GM23338 (cell line): ENCODE measurements at places on chromosomes 11 and 22. TPM values are rescaled to one million over a fixed set of nuclear protein-coding genes. Genes with fewer than 3 reads are reported as not detected.

APOBEC3F gene
- 3.4 and 3.5 TPM in 2 replicates for polyA plus RNA-seq

- no peaks in the 10 kb centered on the region for H3K27me3 ChIP-seq
- no peak overlapping the region for H3K4me3 ChIP-seq
- no peak overlapping the region for H3K27ac ChIP-seq
- H3K4me1 ChIP-seq = peaks cover 6% of the 10 kb centered on the region; the same call in 1 of the 2 replicates
Measured at GRCh38 chr11:72864702-72865655, 50.8 kb downstream of the ATG16L2 start.

MTA2 gene
- polyA plus RNA-seq = 22.1 and 22.9 TPM in 2 replicates

COX8A gene
- polyA plus RNA-seq = 483 and 516 TPM in 2 replicates

DNA sequence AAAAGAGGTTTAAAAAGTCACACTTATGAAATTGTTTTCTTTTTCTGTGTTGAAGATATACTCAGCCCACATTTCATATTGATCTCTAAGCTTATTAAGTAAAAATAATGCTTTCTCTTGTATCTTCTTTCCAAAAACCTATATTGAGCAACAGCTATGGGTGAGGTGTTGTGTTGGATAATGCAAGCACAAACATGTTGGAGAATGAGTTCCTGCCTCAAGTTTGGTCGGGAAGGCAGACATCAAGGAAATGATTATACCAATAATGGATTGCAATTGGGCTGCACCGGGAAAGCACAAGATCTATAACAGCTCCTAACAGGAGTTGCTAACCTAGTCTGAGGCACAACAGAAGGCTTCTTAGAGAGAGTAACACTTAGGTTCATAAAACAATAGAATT, 308.9 kb upstream of the MPPED2 start:
- H3K36me3 ChIP-seq = no peaks in the 10 kb centered on the region
- no peak overlapping the region for H3K27ac ChIP-seq
- no peaks in the 10 kb centered on the region for H3K27me3 ChIP-seq
- no peak overlapping the region for H3K4me3 ChIP-seq

DNA sequence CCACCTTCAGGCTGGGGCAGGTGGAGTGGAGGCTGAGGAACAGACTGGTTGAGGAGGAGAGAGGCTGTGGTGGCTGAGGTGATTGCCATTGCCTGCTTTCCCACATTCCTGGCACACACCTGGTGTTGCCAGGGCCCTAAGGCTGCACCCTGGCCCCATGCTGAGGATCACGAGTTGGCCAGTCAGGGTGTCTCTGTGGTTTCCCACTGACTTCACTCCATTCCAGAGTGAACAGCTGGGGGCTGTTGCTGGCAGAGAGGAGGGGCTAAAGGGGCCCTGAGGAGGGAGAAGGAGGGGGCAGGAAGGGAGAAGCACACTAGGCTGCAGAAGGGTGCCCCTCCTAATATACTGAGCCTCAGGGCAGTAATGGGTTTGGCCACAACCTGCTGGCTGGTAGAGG, 1.8 kb downstream of the TMEM86A start:
- H3K4me1 ChIP-seq = peaks cover 10% of the 10 kb centered on the region; the same call in 1 of the 2 replicates
- no peak for DNase-seq
- H3K27me3 ChIP-seq = peaks cover 27% of the 10 kb centered on the region
- no peaks in the 10 kb centered on the region for H3K36me3 ChIP-seq

- H3K4me1 ChIP-seq = peaks cover 10% of the 10 kb centered on the region; the same call in 1 of the 2 replicates
- no peaks in the 10 kb centered on the region for H3K27me3 ChIP-seq
- 0 out of 2 replicates have a peak overlapping the region, but pooled peaks have one; percentile 83 for H3K27ac ChIP-seq
Measured at GRCh38 chr11:67630228-67630942, 648 bp upstream of the NUDT8 start.

- H3K27ac ChIP-seq = no peak overlapping the region
- no peaks in the 10 kb centered on the region for H3K36me3 ChIP-seq
- DNase-seq = no peak
- peak overlapping the region; percentile 64 for H3K4me3 ChIP-seq
Measured at GRCh38 chr22:50343541-50343935, 411 bp downstream of the PPP6R2 start.

TESMIN gene
- 54.5 and 54.9 TPM in 2 replicates for polyA plus RNA-seq

- no peaks in the 10 kb centered on the region for H3K27me3 ChIP-seq
- H3K4me3 ChIP-seq = no peak overlapping the region
Measured at GRCh38 chr22:46088541-46089311, 61.6 kb upstream of the PPARA start.

EMID1 gene
- 3.0 and 3.5 TPM in 2 replicates for polyA plus RNA-seq

OR52E8 gene
- polyA plus RNA-seq = not detected in 2 replicates

DNA sequence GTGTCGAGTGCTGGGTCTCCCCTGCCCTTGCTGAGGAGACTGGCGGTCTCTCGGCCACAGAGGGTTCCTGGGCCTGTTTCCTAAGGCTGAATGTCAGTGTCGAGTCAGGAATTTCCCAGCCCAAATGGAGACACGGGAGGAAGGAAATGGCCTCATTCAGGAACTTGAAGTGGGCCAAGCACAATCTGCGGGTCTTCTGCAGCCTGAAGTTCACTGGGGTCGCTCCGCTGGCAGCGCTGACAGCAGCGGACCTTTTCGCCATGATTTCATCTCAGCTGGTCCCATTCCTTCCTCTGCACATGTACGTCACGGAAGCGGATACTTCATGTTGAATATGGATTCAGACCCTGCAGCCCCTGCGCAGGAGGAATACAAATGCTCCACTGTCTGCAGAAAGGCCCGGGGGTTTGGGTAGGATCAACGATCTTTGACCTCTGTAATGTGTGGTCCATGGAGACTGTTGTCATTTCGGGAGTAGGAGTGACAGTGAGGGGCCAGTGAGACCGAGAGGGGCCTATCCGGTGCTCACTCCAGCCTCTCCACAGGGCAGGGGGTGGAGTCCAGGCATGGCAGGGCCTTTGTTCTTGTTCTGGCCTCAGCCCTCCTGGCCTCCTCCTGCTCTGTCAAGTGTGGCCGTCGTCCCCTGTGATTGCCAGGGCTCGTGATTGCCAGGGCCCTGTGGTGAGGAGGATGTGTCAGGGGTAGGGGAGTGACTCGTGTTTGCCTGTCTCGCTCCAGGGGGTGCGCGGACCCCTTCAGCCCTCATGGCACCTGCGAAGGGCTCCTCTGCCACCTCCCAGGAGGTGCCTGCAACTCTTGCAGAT, 402.3 kb downstream of the TBC1D22A start:
- H3K27me3 ChIP-seq = no peaks in the 10 kb centered on the region
- H3K4me3 ChIP-seq = no peak overlapping the region
- H3K4me1 ChIP-seq = no peaks in the 10 kb centered on the region
- H3K36me3 ChIP-seq = peaks cover 3% of the 10 kb centered on the region; the same call in 1 of the 2 replicates
- H3K27ac ChIP-seq = no peak overlapping the region

SCGB2A2 gene
- not detected in 2 replicates for polyA plus RNA-seq

GRCh38 chr22:44646141-44646540, 55.9 kb upstream of the PRR5 start:
- no peak for DNase-seq
- no peaks in the 10 kb centered on the region for H3K4me1 ChIP-seq
- H3K36me3 ChIP-seq = no peaks in the 10 kb centered on the region

BIK gene
- polyA plus RNA-seq = 9.6 and 10.4 TPM in 2 replicates

DNA sequence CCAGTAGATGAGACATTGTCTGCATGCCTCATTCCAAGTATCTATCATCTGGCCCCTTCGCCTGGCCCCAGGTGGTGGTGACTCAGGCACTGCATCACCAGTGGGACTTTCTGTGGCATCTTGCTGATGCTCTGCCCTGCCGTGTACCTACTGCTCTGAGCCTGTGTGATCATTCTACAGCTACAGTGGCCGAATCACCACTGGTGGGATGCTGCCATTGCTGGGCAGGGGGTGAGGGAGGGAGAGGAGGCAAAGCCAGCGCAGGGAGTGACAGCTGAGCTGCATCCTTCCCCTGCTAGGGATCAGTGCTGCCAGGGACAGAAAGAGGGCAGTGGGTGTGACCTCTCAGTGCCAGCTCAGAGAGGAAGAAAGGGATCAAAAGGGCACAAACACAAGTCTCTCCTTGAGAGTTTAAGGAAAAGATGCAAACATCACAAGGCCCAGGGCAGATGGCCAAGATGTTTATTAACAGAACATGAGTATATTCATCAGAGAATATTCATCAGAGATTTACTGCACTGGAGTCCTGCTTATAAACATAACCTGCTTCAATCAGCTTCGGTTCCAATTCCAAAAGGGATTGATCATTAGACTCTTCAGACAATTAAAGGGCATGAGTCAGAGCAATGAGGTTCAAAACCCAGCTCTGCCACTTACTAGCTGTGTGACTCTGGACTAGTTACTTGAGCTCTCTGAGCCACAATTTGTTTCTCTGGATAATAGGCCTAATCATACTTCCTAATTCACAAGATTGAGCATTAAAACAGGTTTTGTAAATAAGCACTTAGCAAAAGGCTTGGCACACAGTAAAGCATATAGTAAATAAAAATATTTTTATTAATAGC, 109.8 kb downstream of the NAT10 start:
- H3K4me1 ChIP-seq = no peaks in the 10 kb centered on the region; the same call in 1 of the 2 replicates
- no peaks in the 10 kb centered on the region for H3K36me3 ChIP-seq
- no peak overlapping the region for H3K27ac ChIP-seq
- no peaks in the 10 kb centered on the region for H3K27me3 ChIP-seq

DENND5A gene
- 25.6 and 28.1 TPM in 2 replicates for polyA plus RNA-seq

GRCh38 chr11:14095882-14096281, 133.4 kb downstream of the SPON1 start:
- no peak overlapping the region for H3K4me3 ChIP-seq
- DNase-seq = no peak
- no peaks in the 10 kb centered on the region for H3K27me3 ChIP-seq
- no peaks in the 10 kb centered on the region for H3K36me3 ChIP-seq
- H3K4me1 ChIP-seq = no peaks in the 10 kb centered on the region; the same call in 1 of the 2 replicates

DNA sequence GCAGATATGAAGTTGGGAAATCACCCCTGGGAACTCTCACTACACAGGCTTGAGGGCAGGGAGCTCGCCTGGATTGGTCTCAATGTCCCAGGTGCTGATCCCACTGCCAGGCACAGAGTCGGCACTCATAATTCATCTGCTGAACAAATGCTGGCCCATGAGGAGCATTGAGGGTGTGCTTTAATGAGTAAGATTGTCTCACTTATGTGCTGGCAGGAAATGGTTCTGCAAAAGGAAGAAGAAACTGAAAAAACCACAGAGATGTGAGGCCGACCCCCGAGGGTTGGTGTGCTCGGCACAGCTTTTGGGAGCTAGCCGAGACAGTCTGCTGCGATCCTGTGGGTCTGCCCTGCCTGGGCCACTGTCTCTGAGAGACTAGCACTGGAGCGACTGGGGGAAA, 9.4 kb downstream of the PLAAT2 start:
- H3K27me3 ChIP-seq = no peaks in the 10 kb centered on the region
- H3K4me3 ChIP-seq = no peak overlapping the region
- no peak for DNase-seq
- H3K36me3 ChIP-seq = no peaks in the 10 kb centered on the region
- H3K4me1 ChIP-seq = peaks cover 30% of the 10 kb centered on the region
- no peak overlapping the region for H3K27ac ChIP-seq

- H3K36me3 ChIP-seq = no peaks in the 10 kb centered on the region
- no peaks in the 10 kb centered on the region; the same call in 1 of the 2 replicates for H3K4me1 ChIP-seq
- H3K4me3 ChIP-seq = no peak overlapping the region
- no peaks in the 10 kb centered on the region for H3K27me3 ChIP-seq
- H3K27ac ChIP-seq = no peak overlapping the region
- no peak for DNase-seq
Measured at GRCh38 chr11:133677387-133677786, 145.1 kb upstream of the OPCML start.

DNA sequence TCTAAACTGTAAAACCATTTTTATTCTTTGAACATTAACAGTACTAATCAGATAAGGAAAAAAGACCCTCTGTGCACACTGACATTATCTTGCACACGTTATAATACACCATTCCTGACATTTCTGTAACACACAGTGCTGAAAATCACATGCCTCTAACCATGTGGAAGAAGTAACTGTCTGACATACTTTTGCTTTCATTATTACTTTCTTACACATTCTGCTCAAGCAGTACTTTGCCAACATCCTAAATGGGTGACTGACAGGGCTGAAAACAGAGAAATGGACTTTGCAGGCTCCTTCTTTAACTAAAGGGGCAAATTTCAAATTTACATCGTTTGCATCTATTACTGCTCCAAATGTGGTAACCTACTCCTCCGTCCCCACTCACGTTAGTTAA, 22.8 kb upstream of the TP53AIP1 start:
- H3K27me3 ChIP-seq = no peaks in the 10 kb centered on the region
- DNase-seq = no peak

GRCh38 chr22:46735747-46736608, 2.1 kb downstream of the CERK start:
- H3K27me3 ChIP-seq = no peaks in the 10 kb centered on the region
- peak; percentile 49 for DNase-seq
- no peak overlapping the region for H3K27ac ChIP-seq
- peak overlapping the region; percentile 90; the same call in 1 of the 2 replicates for H3K4me3 ChIP-seq
- H3K36me3 ChIP-seq = no peaks in the 10 kb centered on the region

DNA sequence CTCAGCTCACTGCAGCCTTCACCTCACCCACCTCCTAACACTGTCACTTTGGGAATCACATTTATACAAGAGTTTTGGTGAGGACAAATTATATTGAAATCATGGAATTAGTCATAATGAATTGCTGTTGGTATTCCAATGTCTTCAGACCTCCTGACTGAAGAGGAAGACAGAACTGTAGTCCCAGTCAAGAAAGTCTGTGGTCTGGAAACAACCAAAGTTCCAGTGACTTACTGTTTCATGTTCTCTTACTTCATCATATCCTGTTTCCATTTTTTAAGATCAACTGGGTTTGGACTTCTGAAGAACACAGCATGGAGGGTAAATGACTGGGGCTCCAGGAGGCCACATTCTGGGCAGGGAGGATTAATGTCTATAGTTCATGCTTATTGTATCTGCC, 43.0 kb upstream of the HIPK3 start:
- H3K4me3 ChIP-seq = no peak overlapping the region
- no peaks in the 10 kb centered on the region for H3K36me3 ChIP-seq
- H3K4me1 ChIP-seq = no peaks in the 10 kb centered on the region

SMTNL1 gene
- polyA plus RNA-seq = 0.14 and 0.70 TPM in 2 replicates

- no peak overlapping the region for H3K4me3 ChIP-seq
- H3K4me1 ChIP-seq = no peaks in the 10 kb centered on the region
- no peaks in the 10 kb centered on the region for H3K27me3 ChIP-seq
- H3K36me3 ChIP-seq = no peaks in the 10 kb centered on the region
- DNase-seq = no peak
- no peak overlapping the region for H3K27ac ChIP-seq
Measured at GRCh38 chr22:48894064-48894671, 933.5 kb downstream of the BRD1 start.

DNA sequence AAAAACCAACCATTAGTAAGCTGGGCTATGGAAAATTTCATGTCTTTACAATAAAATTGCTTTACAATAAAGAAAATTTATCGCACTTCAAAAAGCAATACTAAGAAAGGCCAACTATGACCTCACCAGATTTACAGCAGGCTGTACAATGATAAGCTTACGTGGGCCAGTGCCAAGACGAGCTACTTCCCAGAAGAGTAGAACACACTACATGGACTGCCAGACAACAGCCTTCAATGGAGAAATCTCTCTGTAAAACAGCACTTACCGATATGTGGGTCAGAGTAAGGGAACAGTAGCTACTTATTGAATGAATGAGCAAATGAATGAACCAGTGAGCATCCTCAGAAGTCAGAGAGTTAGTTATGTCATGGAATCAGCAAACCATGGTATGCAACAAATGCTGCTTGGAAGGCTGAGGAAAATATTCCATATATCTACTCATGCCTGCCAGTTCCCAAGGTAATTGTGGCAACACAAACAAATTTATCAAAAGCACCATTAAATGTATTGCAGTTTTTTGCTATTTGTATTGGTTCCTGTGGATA, 74.4 kb downstream of the SLC36A4 start:
- no peak for DNase-seq
- H3K27me3 ChIP-seq = no peaks in the 10 kb centered on the region
- no peak overlapping the region for H3K27ac ChIP-seq
- H3K4me3 ChIP-seq = no peak overlapping the region
